ENCODE measurements at places on chromosomes 4 and X.

GRCh38 chr4:60173718-60174117, 1026.4 kb upstream of the ADGRL3 start:
- no peak for DNase-seq

- DNase-seq = no peak
Observed at GRCh38 chr4:66376921-66377320, 706.6 kb upstream of the EPHA5 start.

- no peak for DNase-seq
Observed at GRCh38 chr4:179001918-179002317, 1559.7 kb upstream of the AGA start.

- DNase-seq = no peak
Observed at GRCh38 chr4:59983852-59984251, 1216.3 kb upstream of the ADGRL3 start.

- DNase-seq = no peak
Observed at GRCh38 chr4:119550857-119551532, 77.6 kb downstream of the PDE5A start.

- no peak for DNase-seq
Observed at GRCh38 chr4:176533159-176533558, 213.4 kb downstream of the SPCS3 start.

DNA sequence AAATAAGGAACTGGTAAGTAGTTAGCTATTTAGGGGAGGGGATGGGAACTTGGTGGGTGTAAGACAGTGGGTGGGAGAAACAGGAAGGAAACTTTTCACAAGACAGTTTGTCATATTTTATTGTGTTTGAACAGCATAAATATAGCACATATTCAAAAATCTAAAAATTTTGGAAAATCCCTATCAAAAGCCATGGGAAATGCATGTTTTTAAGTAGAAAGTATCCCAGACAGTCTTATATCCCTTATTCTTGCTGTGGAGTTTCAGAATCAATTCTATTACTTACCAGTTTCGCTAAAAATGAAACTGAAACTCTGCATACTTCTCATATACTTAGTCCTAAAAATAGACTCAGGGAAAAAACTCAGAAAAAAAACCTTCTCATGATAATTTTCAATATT, 22.3 kb upstream of the RASGEF1B start:
- DNase-seq = no peak

GRCh38 chrX:54358424-54359211, 772 bp upstream of the WNK3 start:
- DNase-seq = peak; percentile 57

- no peak for DNase-seq
Observed at GRCh38 chr4:121654738-121655137, 42.0 kb downstream of the ANXA5 start.

DNA sequence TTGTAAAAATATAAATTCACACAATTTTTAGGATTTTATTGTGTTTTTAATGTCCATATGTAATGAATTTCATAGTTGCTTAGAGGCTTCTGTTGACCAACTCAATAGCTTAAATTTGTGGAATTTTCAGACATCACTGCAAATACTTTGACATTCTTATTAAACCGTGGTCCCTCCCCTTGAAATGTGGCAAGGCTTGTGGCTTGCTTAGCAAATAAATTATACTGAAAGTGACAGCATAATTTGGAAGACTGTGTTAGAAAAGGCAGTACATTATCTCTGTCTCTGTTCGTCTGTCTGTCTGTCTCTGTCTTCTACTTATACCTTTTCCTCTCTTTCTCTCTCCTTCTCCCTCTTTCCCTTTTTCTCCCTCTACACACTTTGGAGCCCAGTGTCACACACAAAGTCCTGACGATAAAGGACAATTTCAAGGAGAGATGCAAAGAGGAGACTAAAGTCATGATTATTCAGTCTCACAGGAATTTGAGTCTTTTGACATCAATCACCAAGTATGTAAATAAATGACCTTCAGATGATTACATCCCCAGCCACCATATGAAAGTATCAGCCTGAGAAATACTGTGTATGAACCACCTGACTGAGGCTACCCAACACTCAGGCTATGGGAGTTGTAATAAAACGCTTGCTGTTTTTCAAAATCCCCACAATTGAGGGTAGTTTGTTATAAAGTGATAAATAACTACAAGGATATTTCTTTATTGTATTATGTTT, 21.0 kb upstream of the UGT2B7 start:
- no peak for DNase-seq

GRCh38 chrX:147803948-147804347, 107.8 kb upstream of the FMR1 start:
- no peak for DNase-seq

DNA sequence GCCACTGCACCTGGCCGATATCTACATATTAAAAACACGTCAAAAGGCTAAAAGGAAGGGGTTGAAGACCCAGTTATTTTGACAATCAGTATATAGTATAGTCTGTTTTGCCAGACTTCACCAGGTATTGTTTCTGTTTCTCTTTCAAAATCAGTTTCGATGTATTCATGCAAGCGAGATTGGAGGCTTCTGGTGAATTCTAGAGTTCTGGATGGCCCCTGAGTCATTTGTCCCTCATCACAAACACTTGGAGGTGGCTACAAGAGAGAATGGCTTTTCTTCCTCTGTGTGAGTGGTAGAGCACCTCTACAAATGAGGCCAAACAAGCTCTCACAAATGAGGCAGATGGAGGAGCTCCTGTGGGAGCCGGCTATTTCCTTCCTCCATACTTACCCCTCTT, 68.6 kb upstream of the ADGRG2 start:
- DNase-seq = no peak

DNA sequence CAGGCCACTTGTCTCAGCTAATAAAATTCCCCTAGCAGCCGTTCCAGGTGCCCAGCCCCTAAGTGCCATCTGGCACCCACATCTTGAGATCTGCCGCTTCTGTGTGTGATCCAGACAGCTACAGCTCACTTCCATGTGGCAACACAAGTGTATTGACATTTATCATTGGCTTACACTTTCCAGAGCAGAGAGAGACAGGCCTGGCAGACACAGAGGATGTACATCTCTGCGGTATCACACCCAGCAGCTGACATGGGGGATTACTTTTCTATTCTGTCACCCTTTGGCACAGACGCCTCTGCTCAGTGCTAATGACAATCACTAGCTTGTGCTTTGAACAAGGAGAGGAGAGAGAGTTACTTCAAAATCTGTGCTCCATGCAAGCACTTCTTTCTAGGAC, 195.9 kb downstream of the KDR start:
- no peak for DNase-seq

- DNase-seq = no peak
Observed at GRCh38 chrX:124414281-124414680, 67.9 kb downstream of the SH2D1A start.

DNA sequence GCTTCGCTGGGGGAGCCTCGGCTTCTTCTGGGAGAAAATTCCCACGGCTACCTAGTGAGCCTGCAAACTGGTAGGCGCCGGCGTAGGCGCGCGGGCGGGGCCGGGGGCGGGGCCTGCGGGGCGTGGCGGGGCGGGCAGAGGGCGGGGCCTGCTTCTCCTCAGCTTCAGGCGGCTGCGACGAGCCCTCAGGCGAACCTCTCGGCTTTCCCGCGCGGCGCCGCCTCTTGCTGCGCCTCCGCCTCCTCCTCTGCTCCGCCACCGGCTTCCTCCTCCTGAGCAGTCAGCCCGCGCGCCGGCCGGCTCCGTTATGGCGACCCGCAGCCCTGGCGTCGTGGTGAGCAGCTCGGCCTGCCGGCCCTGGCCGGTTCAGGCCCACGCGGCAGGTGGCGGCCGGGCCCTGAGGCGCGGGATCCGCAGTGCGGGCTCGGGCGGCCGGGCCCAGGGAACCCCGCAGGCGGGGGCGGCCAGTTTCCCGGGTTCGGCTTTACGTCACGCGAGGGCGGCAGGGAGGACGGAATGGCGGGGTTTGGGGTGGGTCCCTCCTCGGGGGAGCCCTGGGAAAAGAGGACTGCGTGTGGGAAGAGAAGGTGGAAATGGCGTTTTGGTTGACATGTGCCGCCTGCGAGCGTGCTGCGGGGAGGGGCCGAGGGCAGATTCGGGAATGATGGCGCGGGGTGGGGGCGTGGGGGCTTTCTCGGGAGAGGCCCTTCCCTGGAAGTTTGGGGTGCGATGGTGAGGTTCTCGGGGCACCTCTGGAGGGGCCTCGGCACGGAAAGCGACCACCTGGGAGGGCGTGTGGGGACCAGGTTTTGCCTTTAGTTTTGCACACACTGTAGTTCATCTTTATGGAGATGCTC, at the start of gene HPRT1:
Gene HPRT1 (plus strand): TSS at position 161 of the 857 bp plus-strand sequence. CDS start 147 bp downstream, at position 308.
- DNase-seq = peak; percentile 73

DNA sequence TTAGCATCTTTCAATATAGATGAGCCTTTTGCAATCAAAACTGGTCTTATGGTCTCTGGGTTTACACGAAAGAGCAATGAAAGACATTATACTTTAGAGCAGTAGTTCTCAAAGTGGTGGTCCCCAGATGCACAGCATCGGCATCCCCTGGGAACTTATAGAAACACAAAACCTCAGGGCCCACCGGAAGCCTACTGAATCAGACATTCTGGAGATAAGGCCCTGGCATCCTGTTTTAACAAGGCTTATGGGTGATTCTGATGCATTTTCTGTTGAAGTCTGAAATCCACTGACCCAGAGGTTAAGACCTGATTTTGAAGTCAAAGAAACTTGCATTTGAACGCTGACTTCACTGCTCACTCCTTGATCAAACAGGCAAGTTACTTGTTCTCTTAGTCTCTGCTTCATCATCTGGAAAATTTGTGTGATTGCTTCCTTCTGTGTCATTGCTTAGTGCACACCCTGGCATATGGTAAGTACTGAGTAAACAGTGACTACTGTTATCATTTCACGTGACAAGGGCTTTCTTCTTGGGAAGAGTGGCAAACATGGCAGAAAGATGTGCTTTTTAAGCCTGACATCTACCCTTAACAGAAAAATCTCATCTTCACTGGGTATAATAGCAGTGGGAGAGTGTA, 14.5 kb downstream of the CHRNA9 start:
- no peak for DNase-seq

- DNase-seq = no peak
Observed at GRCh38 chrX:41553688-41554087, 106.5 kb downstream of the NYX start.

GRCh38 chrX:115892787-115893671, 277.5 kb upstream of the AGTR2 start:
- no peak for DNase-seq

DNA sequence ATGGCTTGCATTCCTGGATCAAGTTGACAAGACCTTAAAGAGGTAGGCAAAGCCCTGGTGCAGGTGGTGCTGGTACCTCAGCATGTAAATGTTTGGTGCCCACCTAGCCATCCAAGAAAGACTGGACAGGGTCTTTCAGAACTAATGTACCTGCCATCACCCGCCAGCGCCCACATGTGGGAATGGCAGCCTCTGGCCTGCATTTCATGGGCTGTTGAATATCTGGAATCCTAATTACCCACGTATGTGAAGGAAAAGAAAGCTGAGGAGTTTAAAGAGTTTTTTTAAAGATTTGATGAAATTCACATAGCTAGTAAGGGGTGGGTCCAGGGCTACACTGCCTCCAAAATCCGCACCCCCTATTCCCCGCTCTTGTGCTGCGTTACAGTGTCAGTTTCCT, 8.6 kb upstream of the CCDC149 start:
- DNase-seq = no peak

GRCh38 chr4:167956676-167957075, 135.7 kb upstream of the ANXA10 start:
- DNase-seq = no peak

DNA sequence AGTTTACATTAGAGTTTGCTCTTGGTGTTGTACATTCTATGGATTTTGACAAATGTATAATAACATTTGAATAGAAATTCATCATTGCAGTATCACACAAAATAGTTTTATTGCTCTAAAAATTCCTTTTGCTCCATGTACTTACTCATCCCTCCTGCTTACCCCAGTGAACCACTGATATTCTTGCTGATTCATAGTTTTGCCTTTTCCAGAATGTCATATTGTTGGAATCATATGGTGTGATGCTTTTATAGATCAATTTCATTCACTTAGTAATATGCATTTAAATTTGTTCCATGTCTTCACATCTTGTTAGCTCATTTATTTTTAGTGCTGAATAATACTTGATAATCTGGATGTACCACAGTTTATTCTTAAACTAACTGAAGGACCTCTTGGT, 1593.2 kb downstream of the C4orf33 start:
- DNase-seq = no peak

- DNase-seq = no peak
Observed at GRCh38 chr4:14596904-14597303, 405.4 kb upstream of the CPEB2 start.

- DNase-seq = no peak
Observed at GRCh38 chr4:127165971-127166370, 466.8 kb upstream of the INTU start.

DNA sequence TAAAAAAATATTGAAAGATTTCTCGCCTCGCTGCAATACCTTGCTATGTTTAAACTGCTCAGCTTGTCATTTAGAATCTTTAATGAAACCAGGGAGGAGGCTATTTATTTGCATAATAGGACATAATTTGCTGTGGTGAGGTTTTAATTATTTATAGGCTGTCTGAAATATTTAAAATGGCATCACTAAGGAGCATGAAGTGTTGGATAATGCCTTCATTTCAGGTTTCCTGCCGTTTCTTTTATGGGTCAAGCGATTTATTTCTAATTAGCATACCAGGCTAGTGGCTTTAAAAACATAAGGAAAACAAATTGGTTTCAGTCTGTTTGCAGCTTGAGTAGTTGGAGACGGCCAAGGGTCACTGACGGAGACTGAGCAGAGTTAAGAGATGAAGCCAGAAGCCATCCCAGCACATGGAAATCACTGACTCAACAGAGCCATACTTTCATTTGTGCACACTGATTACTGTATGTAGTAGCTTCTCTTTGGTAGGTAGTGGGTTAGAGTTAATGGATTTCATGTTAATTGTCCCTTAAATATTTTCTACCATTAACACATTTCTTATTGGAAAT, 1962.4 kb upstream of the TENM3 start:
- DNase-seq = no peak

- DNase-seq = no peak
Observed at GRCh38 chrX:129632443-129632842, 22.3 kb downstream of the APLN start.

DNA sequence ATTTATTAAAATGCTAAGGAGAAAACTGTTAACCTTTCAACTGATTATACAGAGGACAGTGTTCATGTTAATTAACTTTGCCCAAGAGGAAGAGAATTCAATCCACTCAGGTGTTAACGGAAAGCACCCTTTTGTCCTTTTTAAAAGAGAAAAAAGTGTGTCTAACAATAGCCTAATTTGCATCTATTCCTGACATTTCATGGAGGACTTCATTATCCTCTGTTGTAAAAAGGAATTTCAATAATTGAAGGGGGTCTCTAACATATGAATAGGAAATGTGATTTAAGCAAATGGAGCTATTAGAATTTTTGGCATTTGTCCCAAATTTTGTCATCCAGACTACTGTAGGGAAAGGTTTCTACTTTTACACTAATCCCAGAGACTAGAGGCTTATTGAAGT, 44.6 kb upstream of the GC start:
- DNase-seq = no peak

GRCh38 chr4:38759113-38759789, 23.5 kb downstream of the TLR10 start:
- DNase-seq = peak; percentile 57

GRCh38 chr4:25347971-25348370, 29.1 kb upstream of the ANAPC4 start:
- DNase-seq = no peak

All from stimulated activated CD4-positive, alpha-beta T cell treated with anti-CD3 and anti-CD28 coated beads, Interleukin-4, amount 100 ng/mL, for 1 hour (primary cell).